ENCODE measurements at places on chromosomes 5 and 9.
A peak's percentile ranks its signal among the peaks of the same experiment; 100 is the strongest.

DNA sequence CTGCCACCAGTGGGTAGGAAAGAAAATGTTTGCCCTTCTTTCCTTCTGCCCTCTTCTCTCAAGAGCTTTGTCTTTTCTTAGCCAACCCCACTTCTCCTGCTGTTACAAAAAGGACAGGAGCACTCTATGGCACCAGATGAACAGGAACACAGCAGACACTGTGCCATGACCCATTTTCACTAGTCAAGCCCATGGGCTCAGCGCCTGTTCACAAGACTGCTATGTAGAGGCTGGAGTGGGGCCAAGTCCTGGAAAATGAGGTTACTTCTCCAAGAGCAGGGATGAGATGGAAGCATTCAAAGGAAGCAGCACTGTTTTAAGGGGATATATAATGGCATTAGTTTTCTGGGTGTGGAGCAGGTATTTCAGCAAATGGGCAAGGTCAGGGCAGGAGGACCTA, 46.8 kb upstream of the GRAMD2B start:
- DNase-seq, result no peak

DNA sequence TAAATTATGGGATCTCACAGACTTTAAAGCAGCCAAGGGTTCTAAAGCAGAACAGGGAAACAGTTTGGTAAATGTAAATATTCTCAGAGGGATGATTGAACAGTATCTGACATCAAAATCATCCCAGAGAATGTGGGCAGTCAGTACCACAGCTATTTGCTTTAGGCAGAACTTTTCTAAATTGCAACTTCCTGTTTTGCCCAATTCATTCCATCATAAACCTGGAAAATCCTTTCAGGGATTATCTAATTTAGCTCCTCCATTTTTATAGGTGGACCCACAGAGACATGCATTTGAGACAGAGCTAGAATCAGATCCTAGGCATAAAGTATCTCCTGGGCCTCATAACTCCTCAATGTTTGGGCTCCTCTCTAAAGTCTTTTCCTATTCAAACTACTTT, 12.4 kb downstream of the NR6A1 start:
- DNase-seq, result no peak

DNA sequence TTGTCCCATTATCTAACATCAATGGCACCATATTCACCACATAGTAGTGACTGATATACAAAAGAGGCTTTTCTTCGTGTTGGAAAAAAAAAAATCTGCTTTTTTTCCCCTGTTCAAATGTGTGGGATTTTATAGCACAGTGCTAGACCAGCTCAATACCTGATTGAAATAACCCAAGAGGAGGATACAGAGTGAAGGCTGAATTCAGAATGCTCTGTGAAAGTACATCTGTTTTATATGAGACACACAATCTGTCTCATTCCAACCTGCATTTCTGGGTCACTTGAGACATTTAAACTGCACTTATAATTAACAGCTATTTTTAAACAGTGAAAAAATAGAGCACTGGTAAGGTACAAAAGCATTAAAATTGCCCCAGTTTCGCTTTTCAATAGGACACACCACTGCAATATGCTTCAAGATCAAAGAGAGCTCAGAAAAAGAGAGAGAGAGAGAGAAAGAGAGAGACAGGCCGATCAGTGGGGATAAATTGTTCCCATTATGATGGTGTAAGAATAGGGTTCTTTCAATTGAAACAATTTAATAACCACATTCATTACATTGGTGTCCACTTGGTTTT, 179.3 kb downstream of the NR2F1-AS1 start:
- DNase-seq, result no peak

DNA sequence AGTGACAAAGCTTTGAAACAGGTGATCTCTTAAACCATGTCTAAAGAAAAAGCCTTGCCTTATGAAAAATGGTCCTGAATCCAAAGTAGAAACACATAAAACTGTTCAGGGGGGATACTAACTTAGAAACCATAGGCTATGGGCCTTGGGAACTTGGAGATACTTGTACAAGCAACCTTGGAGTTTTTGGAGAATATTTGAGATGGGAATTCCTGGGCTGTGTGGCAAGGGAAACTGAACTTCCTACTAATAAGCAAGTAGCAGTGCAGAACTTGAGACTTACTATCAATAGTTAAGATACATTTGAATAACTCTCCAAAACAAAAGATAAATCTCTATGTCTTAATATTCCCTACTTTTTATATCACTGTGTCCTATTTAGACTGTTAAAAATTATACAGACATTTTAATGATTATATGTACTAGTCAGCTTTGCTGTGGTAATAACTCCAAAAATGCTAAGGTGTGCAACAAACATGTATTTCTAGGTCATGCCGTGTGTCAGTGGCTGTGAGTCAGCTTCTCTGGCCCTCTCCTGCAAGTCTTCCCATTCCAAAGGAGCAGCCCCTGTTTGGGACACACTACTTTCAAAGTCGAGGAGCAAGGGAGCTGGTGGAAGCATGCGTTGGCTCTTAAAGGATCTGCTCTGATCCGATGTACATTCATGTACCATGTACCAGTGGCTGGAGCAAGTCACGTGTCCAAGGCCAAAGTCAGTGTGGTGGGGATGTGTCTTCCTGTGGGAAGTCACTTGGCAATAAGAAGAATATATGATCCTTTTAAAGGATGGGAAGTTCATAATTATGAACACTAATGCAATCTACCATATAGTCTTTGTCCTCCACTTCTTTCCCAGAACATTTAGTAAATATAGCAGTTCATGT, 39.6 kb downstream of the SNX30 start:
- DNase-seq, result no peak

- no peak for DNase-seq
Observed at GRCh38 chr9:72415163-72415562, 50.2 kb upstream of the ZFAND5 start.

DNA sequence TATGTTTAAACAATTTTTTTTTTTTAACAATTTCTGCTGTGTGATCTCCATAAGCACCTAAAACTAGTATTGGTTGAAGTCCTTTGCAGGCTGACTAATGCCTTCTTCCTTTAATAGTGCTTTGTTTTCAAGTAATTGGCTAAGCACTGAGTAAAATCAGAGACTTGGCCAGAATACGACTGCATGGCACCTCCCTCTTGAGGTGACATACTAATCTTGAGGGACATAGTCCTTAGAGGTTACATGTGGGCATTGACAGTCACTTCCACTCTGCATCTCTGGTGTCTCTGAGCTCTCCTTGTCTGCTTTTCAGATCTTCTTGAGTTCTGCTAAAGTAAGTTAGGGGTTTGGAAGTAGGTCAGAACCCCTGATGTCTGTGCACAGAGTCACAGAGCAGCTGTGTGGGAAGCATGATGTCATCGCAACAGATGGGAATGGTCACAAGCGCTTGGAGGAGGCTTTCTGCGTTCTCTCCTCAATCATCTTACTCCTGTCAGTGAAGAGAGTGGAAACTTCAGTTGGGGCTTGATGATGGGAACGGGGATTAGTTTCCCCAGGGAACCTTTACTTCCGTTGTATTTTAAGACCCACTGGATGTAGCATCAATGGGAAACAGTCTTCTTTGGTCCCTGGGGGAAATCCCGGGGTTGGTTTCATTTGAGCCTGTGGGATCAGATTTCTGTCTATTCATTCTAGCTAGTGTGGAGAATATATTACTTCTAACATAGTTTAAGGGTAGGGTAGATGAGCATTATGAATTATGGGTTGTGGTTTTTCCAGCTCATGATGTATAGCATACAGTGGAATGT, 136.9 kb downstream of the ARHGAP26 start:
- DNase-seq, result no peak

DNA sequence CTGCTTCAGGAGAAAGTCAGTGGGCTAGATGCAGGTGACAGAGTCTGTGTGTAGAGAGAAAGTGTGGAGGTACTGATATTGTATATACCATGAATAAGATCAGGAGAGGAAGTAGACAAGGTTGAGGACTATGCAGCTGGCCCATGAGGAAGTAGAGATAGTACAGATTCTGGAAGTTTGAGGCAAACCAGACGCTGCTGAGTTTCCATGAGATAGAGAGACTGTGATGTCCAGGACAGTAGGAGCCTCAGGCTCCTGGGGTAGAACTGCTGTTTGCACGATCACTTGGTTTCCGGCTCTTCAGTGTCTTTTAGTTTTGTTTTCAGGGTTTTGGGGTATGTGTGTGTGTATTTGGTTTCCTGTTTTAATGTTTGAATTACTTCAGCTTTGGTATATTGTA, 13.6 kb downstream of the OTULINL start:
- DNase-seq, result peak; percentile 72

DNA sequence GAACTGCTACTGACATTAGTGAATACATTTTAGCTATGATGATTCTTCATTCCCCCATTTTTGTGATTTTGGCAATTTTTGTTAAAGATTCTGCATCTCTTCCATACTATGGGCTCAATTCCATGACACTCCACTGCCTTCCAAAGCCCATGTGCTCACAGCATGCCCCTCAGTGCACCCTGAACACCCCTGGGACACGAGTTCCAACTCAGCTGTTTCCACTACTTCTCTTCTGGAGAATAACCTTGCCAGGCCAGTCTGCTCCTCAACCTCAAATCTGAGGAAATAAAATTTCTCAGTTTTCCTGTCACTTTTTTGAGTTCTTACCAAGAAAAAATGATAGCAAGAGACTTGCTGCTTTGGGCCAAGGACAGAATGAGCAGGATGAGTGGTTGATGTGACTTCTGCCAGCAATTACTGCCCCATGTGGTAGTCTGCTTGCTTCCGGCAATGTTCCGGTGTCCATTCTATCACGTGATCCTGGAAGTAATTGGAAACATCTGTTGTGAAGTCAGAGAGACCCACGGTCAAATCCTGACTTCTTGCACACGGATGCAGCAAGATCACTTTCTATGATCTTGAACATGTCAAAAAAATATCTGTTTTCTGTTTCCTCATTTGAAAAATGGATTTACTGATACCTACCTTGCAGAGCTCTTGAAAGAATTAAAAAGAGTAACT, 58.3 kb downstream of the EGFLAM start:
- DNase-seq, result no peak

DNA sequence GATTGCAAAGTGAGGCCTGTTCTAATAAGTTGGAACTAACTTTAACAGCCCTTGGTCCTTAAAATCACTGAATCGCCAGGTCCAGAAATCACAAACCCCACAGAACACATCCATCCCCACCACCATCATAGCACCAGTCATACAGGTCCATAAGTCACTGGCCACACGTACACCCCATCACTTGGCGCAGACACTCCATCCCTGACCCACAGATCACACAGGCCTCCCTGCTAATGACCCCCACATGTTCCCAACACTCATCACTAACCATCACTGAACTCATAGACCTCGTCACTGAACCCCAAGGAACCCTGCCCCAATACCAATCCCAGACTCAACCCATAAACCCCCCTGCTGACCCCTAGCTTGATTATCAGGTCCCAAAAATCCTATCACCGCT, 41.2 kb upstream of the ZNF300 start:
- no peak for DNase-seq

DNA sequence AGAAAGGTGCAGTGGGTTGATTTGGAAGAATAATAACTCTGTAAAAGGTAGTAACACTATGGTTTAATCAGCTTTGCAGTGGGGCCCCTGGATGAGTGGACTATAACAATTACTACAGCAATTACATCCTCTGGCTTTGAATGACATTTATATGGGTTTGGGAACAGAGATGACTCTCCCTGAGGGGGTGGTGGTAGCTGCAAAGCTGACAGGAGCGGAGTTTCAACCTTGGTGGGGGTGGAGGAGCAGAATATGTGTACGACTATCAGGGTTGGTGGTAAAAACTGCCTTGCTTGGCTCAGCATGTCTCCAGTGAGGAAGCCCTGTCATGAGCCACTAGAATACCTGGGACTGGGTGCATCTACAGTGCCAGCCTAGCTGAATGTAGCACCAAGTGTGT, 28.3 kb upstream of the NR3C1 start:
- DNase-seq, result no peak

- DNase-seq, result no peak
Observed at GRCh38 chr9:83116026-83116425, 53.1 kb upstream of the RASEF start.

DNA sequence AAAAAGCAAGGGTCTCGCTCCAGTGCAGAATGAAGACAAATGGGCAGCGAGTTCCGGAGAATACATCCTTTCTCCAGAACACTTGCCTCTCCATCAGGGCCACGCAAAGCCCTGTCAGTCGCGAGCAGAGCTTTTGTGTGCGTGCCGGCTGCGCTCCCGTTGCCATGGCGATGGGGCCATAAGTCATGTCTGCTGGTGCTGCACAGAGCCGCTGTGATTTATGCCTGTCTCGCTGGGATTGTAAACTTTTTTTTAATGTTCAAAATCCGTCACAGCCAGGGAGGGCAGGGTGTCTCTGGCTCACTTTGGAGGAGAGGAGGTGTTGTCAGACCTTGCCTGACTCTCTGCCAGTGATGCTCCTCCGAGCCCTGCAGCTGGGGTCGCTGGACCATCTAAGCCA, 272.7 kb downstream of the TRIM32 start:
- DNase-seq, result peak; percentile 4

- no peak for DNase-seq
Observed at GRCh38 chr5:146641941-146642340, 126.0 kb upstream of the GPR151 start.

DNA sequence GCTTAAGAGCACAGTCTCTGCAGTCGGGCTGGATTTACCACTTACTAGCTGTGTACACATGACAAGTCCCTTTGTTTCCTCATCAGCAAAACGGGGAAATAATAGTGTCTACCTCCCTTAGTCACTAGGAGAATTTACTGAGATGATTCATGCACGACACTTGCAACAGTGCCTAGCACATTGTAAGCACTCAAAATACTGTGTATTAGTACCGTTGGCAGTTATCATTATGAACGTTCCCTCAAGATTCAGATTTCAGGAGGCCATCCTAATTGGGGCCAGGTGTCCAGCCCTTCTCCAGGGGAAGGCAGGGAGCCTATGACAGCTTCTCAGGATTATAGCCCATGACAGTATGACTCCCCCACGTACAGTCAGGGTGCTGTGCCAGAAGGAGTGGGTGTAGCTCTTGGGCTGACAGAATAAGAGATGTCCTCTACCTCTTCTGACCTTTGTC, 164.3 kb downstream of the DOCK2 start:
- DNase-seq, result peak; percentile 15

- no peak for DNase-seq
Observed at GRCh38 chr9:33142535-33142934, 24.6 kb downstream of the B4GALT1 start.

DNA sequence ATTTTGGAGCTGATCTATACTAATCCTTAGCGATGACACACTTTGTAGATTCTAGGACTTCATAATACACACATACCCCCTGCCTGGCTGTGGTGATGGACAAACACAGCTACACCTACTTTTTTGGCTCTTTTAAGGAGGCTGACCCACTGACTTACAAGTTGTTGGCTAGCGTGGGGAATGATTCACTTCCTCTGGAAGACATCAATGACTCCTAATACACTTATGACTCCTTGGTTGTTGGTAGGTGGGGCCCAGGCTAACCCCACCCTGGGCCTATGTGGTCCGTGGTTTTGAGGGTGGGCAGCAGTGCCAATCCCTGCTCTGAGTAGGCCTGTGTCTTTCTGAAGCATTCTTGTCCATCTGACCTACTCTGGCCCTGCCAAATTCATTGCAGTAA, 144.4 kb downstream of the SLC12A2 start:
- DNase-seq, result no peak

DNA sequence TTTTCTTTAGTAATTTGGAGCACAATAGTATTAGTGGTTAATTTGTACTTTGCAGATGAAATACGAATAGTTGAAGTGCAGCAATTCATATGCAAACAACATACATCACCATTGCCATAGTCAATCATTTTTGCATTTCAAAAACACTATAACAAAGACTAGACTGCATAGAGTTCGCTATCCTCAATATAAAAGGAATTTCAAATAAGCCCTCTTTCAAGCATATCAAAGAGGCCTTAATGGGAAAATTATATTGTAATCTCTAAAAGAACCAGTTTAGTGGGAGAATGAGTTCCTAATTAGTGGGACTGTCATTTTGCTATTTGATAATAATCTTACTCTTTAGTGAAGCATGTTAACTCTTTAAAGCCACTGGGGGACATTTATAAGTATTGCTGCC, 2302.3 kb upstream of the C9orf72 start:
- DNase-seq, result no peak
